Inflammatory macrophage treated with lipopolysaccharide for 4 hours (primary cell): ENCODE measurements at places on chromosomes 11 and 22.
A peak's percentile ranks its signal among the peaks of the same experiment; 100 is the strongest.

GRCh38 chr22:48951836-48952235, 875.8 kb downstream of the BRD1 start:
- DNase-seq, result no peak

DNA sequence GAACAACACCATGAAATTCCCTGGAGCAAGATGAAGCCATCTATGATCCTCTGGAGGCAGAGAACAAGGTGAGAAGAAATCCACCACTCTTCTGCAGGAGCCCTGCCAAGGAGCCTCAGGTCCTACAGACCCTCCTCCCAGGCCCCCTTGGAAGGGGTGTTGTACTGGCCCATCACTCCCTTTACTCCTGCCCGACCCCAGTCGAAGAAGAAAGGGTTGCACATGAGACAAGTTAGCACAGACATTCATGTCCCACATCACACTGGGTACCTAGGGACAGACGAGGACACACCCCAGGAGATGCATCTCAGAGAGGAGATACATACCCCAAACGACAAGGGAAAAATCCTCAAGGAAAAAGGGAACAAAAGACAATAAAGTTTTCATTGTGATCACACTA, 82.8 kb upstream of the NARS2 start:
- no peak for DNase-seq

DNA sequence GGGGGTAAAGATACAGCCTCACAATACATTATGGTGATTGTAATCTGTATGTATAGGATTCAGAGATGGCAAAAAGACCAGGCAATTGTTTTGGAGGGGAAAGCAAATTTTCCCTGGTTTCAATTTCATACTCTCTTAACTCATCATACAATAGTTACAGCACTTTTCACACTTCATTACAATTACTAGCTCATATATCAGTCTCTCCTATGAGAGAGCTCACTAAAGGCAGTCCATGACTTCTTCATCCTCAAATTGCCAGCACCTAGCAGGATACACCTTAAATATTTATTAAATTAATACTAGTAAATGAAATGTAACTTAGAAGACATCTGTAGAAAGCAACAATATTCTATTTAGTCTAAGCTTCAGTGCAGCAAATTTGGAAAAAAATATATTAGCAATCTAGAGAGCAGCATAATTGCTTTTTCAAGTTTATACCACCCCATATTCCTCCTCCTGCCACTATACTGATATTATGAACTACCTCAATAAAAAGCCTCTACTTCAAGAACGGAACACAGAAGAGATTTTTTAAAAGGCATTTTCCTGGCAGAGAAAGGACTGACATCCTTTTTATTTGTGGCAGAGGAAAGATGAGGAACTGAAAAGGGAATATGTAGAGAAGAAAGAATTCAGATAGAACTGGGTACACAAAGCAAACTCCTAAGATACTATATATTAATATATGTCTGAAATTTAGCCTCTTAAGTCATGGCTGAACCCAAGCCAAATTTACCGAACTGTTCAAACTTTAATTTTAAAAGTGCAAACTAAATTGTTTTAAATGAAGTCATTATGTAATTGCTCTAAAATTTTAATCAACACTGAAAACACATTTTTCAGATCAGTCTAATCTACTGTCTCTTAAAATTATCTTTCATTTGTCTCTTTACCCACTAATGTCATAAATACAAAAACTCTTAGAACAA, 27.7 kb downstream of the PICALM start:
- DNase-seq, result no peak

DNA sequence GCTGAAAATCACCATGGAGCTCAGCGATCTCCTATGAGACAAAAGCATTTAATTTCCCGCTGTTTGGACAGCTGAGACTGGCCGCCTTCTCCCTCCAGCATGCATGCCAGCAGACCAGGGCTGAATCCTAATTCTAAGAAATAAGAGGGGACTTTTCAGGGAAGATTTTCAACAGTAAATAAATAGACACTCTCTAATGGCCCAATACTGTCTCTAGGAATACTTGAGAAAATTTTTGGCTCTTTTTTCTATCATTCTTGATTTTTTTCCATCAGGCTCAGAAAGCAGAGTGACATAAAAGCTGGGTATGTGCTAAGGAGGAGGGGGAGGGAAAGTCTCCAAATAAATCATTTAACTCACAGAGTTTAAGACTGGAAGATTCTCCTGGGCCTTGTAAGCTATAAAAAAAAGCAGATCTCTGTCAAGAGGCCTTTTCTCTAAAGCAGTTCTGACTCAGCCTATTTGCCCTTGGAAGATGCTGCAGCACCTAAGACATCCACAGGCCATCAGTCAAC, 17.6 kb upstream of the SPON1 start:
- no peak for DNase-seq

DNA sequence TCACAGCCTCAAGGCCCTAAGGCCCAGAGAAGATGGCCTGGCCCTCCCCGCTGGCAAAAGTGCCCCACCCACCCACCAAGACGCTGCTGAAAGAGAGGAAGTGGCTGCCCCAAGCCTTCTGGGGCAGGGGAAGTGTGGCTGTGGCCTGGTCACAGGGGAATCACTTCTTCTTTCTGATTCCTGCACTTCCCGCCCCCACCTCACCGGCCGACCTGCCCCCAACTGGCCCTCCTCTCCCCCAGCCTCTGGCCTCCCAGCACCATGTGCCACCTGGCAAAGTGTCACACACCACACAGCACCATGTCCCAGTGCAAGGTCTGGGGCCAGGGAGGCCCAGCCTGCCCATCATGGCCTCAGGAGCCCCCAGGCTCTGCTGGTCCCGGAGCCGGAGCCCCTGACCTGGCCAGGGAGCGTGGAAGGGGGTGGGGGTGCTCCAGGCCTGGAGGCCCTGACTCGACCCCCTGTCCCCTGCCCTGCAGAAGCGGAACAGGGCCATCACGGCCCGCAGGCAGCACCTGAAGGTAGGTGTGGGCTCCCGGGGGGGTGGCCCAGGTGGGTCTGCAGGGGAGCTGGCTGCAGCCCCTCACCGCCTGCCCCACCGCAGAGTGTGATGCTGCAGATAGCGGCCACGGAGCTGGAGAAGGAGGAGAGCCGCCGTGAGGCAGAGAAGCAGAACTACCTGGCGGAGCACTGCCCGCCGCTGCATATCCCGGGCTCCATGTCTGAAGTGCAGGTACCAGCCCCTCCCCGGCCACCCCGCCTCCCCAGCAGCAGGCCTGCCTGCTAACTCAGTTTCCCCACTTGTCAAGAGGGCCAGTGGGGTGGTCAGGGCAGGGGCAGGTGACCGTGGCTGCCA, 1.4 kb downstream of the TNNI2 start:
- DNase-seq, result peak; percentile 93
